ENCODE measurements at places on chromosomes 2 and 18.

DNA sequence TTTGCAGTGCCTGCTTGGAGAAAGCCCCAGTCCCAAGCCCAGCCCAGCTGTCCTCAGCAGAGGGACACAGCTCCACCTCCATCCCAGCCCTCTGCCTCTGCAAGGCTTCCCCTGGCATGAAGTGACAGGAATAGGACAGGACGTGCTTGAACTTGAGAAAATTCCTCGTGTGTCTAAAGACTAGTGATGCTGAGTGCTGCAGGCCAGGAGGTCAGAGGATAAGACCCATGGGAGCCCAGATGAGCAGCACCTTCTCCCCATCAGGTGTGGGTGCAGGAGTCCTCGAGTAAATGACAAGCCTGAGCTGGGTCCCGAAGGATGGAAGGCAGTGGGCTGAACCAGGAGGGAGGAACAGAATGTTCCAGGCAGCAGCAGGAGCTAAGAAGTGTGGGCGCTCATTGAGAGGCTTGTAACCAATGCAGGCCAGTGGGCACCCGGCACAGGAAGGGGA, 67.8 kb upstream of the UXS1 start:
- DNase-seq = no peak

DNA sequence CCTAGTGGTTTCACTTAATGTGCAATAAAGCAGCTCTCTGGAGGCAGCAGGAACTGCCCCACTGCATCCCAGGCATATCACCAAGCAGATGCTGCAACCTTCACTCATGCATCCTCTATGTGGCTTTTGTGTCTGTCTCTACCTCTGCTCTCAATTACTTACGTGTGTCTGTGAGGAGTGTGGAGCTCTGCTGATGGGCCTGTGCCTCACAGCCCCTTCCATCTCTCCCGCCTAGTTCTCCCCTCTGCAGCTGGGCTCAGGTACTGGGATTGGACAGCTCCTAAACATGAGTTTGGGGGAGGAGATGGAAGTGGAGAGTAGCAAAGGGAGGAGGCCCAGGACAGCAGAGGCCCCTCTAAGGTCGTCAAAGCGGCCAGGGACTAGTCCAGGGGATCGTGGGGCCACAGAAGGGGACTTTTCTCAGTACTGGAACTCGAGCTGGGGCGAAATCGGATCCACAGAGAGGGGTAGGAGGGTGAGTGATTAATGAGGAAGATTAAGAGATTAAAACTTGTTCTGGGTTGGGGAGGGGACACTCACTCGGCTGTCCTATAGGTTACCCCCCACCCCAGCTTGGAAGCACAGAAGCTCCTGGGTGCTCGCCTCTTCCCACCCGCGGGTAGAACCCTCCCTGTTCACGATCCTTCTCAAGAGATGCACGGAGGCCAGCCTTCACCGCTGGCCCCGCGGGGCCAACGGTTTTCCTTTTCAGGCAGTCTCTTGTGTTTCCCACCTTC, 2.1 kb upstream of the LBX2 start:
- no peak for DNase-seq

DNA sequence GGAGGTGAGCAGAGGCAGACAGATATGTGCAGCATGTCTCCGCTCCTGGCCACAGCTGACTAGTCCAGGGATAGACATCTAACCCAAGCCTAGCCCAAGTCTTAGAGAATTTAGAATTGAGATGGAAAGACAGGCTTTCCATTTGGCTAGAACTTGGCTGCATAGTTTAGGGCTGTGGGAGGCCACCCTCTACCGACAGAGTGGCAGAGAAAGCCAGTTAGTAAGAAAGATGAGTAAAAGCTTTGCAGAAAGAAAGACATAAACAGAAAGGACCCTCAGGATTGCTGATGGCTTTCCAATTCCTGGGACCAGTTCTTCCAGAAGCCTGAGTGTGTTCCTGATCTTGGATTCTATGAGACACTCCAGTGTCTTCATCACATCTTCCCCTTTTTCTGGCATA, 62.1 kb downstream of the DYM start:
- no peak for DNase-seq

GRCh38 chr18:62521593-62521992, 1.2 kb upstream of the ZCCHC2 start:
- no peak for DNase-seq

DNA sequence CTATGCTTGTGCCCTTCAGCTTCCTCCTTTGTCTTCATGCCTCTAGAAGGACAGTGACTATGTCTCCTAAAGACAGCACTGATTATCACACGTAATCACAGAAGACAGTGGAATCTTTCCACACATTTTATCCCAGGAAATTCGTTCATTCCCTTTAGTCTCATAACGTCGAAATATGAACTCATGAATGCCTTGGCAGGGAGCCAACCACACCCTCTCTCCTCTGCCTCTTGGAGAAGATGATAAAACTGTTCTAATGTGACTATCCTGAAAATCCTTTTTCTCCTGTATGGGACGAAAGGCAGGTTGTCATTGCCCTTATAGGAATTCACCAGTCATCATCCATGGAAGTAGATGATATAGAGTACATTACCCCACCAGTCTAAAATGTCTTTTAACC, 726.6 kb upstream of the FANCL start:
- no peak for DNase-seq

GRCh38 chr2:111624411-111625156, 259.4 kb downstream of the ANAPC1 start:
- DNase-seq = no peak

- no peak for DNase-seq
These were observed 26.0 kb upstream of the GLI2 start for GRCh38 chr2:120709608-120710041.

- no peak for DNase-seq
These were observed 137.6 kb downstream of the CERS6 start for GRCh38 chr2:168593713-168594112.

DNA sequence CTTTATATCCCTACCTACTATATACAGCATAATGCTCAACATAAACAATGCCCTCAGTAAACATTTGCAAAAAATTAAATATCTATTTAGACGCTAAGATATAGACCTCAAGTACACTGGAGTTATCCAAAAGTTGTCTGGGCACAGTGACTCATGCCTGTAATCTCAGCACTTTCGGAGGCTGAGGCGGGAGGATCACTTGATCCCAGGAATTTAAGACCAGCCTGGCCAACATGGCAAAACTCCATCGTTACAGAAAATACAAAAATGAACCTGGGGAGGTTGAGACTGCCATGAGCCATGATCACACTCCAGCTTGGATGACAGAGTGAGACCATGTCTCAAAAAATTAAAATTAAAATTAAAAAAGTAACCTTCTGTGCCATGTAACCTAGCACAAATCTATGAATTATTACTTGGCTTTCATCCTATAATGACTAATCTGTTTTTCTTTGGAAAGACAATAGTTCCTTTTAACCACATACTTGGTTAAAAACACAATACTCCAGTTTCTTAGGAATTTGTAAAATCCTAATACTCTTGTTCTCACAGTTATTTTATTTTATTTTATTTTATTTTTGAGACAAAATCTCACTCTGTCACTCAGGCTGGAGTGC, 6.7 kb upstream of the TNFAIP6 start:
- no peak for DNase-seq

GRCh38 chr18:11286431-11286830, 137.1 kb upstream of the PIEZO2 start:
- no peak for DNase-seq
